ENCODE measurements at places on chromosomes 3 and 15. TPM values are rescaled to one million over a fixed set of nuclear protein-coding genes. Genes with fewer than 3 reads are reported as not detected.

The CERS3 gene
- total RNA-seq: not detected

The EXD1 gene
- total RNA-seq: 0.37 TPM

The SLC4A7 gene
- total RNA-seq: 37.2 TPM

The HRG gene
- total RNA-seq: 0.16 TPM

The TUSC7 gene
- total RNA-seq: not detected

The PCOLCE2 gene
- 3.2 TPM for total RNA-seq

The DOCK3 gene
- 0.34 TPM for total RNA-seq

The MKRN2 gene
- total RNA-seq: 22.0 TPM

The FBXW12 gene
- total RNA-seq: not detected

The VWA5B2 gene
- not detected for total RNA-seq

The IQCH gene
- 4.4 TPM for total RNA-seq

The ZNF660 gene
- total RNA-seq: not detected

The DUSP7 gene
- 69.1 TPM for total RNA-seq

The CADPS gene
- not detected for total RNA-seq

The XCR1 gene
- not detected for total RNA-seq

The SYNM gene
- total RNA-seq: 0.12 TPM

The ZNF774 gene
- total RNA-seq: 2.6 TPM

The TTLL13 gene
- total RNA-seq: not detected

The DNAJC13 gene
- 33.0 TPM for total RNA-seq

The RPL39L gene
- 3.3 TPM for total RNA-seq

The GOLGA8H gene
- total RNA-seq: 0.70 TPM

The KIF7 gene
- 2.7 TPM for total RNA-seq

The SLMAP gene
- 77.9 TPM for total RNA-seq

Data from MCF 10A (cell line).